ENCODE measurements at places on chromosomes 6 and 20.

DNA sequence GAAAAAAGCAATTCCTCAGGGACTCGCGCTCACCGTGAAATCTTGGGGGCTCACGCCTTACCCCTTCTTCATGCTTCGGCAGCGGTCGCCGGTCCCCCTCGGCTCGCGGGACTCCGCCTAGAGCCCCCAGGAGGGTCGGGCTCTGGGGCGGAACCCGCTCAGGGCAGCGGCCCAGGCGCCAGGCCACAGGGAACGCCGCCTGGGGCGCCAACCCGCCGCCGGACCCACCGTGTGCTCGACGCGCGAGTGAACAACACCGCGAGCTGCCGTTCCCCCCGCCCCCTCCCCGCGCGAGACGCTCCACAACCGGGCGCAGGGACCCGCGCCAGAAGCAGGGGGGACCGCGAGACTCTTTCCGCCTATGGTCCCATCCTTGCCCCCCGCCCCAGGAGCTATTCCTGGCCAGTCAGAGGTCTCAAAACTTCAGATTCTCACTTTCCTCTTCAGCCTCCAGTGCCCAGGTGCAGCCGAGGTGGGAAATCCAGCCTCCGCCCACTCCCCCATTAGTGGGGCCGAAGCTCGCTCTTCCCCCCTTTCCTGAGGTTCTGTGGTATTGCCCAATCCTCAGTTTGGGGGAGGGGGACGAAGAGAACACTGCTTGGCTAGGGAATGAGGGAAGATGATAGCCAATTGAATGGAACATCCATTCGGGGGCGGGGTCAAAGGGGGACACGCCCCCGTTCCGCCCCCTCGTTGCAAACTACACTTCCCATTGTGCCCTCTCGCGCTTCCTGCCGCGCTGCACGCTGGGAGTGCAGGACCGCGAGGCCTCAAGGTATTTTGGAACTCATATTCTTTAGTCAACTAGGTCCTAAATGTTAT, at the start of gene WASF1:
Gene WASF1 (minus strand): TSS at position 265 of the 822 bp plus-strand sequence. CDS start 52,069 bp downstream, outside the sequence.
- DNase-seq: peak; percentile 99

DNA sequence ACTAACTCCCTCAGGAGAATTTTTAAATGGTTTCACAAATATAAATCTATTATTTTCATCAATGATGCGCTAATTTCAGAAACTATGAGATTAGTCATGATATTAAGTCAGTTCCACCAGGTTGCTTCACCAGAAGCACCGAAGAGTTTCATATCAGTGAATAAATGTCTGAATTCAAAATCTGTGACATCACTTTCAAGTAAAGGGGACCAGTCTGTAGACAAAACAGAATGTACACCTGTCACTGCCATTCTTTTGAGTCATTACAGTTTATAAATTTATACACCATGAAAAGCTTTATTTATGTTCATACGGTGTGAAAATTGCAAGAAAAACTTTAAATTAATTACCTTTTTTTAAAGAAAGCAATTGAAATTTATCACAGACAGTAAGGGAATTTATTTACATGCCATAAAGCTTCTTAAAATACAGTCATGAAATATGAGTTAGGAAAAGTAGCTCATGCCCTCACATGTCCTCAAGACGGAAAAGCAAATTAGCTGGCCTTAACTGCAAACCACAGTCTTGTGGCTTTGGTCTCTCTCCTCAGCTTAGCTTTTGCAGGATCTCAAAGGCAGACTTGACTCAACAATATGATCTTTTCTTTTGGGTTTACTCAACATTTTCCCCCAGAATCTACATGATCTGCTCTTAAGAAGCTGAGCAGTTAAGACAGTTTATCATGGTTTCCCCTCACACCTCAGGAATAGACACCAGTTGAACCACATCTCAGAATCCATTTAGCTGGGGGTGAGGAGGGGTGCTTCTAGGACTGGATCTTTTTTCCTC, 177.7 kb upstream of the MCHR2 start:
- DNase-seq: peak; percentile 63

- no peak for DNase-seq
Measured at GRCh38 chr20:10453241-10453640, 18.1 kb downstream of the SLX4IP start.

DNA sequence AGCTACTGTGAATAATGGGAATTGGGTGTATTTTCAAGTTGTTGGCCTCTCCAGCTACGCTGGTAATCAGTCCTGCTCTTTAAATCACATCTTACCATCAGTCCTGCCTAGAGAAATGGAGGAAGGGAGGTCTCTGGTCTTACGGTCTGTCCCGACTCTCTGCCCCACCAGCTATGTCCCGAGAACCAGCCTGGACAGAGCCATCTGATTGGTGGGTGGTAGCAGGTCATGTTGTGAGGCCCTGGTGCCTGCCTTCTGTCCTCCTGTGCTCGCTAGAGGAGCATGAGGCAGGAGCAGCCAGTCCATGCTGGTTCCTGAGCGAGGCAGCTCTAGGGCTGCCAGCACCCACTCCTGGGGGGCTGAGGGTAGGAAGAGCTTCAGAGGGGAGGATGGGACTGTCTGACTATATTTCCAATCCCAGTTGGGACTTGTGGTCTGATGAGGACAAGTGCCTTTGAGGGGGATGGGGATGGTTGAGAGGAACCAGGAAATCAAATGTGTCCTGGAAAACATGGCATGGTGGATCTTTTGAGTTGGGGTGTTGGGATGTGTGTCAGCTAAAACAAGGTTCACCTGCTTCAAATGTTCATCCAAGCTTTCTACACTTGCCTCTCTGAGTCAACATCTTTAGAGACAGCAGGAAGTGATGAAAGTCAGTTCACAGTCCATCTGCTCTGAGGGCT, 33.0 kb downstream of the SYNJ2 start:
- peak; percentile 51 for DNase-seq

DNA sequence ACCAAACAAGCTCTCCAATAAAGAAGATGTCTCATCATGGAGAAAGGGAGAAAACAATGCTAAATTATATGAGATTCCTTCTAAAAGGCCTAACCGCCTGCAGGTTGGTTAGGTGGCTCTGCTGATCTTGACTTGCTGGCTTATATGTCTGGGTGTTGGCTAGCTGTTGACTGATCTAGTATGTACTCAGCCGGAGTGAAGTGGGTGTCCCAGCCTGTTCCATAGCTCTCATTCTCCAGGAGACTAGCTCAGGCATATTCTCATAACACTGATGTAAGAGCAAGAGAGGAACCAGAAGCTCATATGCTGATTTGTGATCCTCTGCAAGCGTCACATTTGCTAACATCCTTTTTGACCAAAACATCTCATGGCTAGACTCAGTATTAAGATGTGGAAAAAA, 473.0 kb downstream of the BMP2 start:
- no peak for DNase-seq

DNA sequence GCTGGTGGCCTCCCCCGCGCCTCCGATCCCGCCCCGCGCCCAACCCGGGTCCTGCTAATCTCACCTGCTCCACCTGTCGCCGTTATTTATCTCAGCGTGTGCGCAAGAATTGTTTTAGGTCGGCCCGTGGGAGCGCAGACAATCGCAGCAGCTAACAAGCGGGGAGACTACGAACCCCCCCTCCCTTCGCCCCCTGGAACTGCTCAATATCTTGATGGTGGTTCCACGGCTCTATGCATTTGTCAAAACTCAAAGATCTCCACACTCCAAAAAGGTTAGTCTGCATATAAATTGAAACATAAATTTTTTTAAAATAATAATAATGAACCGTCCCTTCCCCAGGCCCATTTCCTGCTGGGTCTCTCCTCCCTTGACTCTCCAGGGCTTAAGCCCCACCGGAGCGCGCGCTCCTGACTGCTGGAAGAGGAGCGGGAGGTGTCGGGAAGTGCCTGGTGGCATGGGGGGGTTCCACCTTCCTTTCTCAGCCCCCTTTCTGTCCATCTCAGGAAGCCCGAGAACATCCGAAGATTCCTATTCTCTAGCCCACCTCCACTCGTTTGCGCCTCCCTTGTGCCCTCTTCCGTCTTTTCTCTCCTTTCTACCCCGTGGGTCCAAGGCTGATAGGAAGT, 1.6 kb upstream of the MDGA1 start:
- DNase-seq: no peak

GRCh38 chr6:154598399-154598798, 87.9 kb upstream of the CNKSR3 start:
- no peak for DNase-seq

DNA sequence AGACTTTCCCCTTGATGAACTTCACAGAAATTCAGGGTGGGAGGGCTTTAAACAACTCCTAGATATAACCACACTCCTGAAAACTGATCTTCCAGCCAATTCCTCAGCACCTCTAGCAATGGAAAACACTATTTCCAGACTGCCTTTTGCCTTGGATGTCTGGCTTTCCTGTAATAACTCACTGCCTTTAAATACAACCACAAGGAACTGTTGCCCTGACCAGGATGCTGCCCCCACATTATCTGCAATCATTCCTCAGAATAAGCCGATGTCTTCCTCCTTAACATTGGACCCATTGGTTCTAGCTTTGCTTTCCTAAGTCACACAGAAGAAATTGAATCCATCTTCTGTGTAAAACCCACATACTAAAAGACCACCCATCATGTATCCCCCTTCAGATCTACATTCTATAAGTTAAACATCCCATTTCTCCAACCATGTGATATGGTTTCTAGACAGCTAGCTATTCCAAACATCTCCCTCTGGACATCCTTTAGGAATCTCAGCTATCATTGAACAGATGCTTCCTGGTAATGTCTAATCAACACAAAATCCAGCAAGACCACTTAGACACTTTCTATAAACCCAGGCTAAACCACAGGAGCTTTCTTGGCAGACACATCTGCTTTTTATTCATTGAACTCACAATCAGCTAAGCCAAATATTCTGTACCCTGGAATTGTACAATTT, 95.9 kb upstream of the KCNQ5 start:
- DNase-seq: peak; percentile 6

- DNase-seq: no peak
Measured at GRCh38 chr6:160931378-160932310, 59.9 kb upstream of the MAP3K4 start.

DNA sequence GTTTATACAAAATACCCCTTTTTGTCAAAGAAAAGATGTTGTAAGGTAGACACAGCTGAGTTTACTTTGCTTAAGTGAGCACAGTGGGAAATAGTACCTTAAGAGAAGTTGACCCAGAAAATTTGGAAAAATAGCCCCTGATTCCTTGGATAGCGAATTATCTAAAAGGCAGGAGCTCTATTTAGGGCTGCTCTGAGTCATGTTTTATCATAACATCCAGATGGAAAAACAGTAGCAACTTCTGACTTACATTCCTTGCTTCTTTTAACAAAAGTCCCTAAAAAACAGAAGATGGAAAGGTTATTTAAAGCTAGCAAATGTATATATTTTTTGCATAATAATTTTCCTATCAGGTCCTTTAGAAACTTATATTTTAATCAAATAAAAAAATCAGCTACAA, 59.0 kb downstream of the THEMIS start:
- peak; percentile 17 for DNase-seq

DNA sequence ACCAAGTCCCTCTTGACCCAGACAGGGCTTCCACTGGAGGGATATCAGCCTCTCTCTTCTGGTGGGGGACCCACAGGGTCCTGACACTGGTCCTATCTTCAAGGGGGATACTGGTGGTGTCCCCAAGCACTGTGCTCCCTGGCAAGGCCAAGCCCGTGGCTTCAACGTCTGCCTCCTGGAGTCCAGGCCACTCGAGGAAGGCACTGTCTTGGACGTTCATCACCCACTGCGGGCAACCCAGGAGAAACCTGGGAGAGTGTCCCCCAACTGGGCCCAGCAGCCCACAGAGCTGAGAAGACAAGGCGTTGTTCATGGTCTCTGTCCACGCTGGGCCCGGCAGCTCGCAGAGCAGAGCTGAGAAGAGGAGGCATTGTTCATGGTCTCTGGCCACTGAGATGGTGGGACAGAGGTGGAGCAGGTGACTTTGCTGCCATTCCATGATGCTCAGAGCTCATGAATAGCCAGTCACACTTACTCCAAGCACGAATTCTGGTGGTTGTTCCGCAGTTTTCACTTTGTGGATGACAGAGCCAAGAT, 37.5 kb upstream of the FRMD1 start:
- DNase-seq: no peak

GRCh38 chr6:40755046-40755681, 168.0 kb upstream of the LRFN2 start:
- peak; percentile 14 for DNase-seq

DNA sequence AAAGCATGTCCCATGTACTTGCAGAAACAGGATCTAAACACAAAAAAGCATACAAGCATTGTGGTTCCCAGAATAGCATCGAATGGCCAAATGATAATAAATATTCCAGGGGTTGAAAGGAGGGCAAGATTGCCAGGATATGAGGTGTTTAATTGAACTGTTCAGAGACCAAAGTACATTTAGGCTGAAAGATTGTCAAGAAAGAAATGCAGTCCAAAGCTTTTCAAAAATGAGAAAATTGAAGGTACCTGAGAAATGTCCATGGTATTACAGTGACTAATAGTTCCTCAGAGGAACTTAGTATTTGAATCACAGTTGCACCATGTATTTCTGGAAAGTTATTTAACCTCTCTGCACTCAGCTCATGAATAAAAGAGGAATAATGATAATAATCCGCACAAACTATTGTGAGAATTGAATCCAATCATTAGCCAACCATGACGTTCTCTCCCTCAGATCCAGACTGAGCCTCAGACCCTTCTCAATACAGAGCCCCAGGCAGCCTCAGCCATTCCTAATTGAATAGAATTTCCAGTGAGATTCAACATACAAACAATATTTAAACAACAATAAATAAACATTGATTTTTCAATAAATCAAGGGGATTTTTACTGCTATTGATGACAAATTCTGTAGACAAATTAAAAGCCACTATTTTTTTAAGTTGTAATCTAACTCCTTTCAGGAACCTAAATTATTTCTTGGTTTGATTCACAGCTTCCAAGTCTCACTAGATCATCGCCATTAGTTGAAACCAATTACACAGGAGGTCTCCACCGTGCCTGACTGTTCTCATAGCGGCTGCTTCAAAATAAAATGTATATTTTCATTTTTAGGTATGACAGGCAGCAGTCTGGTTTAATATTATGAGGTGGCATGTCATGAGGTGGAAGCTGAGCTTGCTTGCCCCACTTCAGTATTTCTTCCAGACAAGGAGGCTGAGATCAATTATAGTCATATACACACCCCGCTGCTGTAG, 144.3 kb upstream of the TENT5A start:
- DNase-seq: peak; percentile 72

DNA sequence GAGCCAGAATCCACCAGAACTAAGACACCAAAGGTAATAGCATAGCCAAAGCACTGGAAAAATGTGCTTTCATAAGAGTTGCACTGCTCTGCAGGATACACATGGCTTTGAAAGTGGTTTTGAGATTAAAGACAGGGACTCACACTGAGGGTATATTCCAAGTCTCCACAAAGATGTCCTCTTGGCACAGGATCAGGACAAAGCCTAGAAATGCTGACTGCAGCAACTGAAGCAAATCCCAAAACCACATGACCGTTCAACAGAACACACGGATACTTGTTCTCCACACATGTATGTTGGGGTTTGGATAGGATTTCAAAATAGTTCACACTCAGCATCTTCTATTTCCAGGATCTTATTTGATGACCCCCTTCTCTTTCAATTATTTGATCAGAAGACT, 364.3 kb upstream of the HSF2 start:
- DNase-seq: no peak

- DNase-seq: no peak
Measured at GRCh38 chr6:7142228-7142801, 34.6 kb downstream of the RREB1 start.

- DNase-seq: no peak
Measured at GRCh38 chr20:40287683-40288082, 401.4 kb downstream of the MAFB start.

GRCh38 chr6:56349194-56349593, 101.8 kb upstream of the COL21A1 start:
- peak; percentile 57 for DNase-seq

All from iris pigment epithelial cell (primary cell).